ENCODE measurements at places on chromosomes 12 and 14.

- DNase-seq: no peak
Measured at GRCh38 chr14:99349721-99350495, 77.9 kb upstream of the BCL11B start.

GRCh38 chr12:7101047-7101693 is 7.8 kb downstream of the C1RL start:
- no peak for DNase-seq

GRCh38 chr14:64685371-64686281 is 18.6 kb upstream of the PLEKHG3 start:
- DNase-seq: peak; percentile 58

GRCh38 chr14:33792009-33792719 is 158.7 kb downstream of the EGLN3 start:
- DNase-seq: no peak

- no peak for DNase-seq
Measured at GRCh38 chr14:79534703-79535353, 676.5 kb downstream of the DIO2 start.

DNA sequence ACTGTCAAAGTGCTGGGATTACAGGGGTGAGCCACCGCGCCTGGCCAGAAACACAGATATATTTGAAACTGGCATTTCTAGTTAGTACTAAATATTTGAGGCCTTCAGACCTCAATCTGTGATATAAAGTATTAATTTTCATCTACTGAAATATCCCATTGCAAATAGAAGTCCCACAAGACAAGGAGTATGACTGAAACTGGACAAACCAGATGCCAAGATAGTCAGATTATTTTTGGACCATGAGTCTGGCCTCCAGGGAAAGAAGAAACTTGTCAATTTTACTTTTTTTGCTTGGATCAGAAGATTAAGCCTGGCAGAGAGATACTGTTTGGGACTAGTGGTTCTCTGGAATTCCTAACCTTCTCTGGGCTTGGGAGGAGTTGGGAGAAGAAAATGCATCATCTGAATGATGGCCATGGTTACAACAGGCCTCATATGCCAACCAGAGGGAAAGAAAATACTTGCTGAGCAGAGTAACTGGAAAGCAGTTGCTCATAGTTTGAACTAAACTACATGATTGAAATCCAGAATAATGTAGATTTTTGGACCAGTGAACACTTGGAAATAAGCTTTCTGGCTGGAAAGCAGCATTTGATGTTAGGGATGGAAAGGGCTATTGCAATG is 2.9 kb upstream of the SMOC1 start:
- DNase-seq: no peak

DNA sequence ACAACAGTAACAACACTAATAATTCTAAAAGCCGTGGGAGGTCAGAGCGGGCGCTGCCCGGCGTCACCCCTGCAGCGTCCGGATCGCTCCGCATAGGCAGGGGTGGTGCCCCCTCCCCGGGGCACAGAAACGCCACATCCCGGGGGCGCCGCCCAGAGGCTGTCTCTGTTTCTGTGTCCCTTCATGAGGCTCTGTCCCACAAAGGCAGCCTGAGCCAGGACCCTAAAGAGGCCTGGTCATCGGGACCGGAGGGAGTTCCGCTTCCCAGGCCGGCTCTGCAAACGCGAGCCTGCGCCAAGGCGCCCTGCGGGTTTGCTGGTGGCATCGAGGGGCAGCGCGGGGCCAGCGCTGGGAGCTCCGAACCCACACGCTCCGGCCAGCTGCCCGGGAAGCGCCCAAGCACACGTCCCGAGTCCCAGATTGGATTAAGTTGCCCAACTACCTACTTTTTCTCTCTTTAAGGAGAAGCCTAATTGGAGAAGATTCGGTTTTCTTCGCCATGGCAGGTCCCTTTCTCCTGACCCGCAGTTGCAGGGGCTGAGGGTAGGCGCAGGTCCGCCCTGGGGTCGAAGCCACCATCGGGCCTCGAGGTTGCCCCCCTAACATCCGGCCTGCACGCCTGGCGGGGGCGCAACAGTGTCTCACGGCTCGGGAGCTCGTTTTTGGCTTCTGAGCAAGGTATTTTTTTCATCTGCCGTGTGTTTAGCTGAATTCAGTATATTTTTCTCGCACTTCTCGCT is 421.7 kb downstream of the VRK1 start:
- DNase-seq: peak; percentile 82

DNA sequence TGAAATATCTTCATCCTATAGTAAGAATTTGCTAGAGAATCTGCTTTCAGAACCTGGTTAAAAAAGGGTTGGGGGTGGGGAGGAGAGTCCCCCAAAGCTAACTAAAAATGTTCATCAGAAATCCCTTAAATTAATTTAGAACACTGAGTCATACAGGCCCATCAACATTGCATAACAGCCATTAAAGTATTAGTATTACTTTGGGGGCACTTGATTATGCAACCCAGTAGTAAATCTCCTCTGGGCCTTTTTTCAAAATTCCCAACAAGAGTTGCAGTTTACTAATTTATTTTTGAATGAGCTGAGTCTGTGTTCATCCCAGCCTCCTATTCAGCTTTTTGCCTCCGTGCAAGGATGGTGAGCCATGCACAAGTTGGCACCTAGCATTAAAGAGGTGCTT is 8.8 kb upstream of the SLC24A4 start:
- DNase-seq: no peak

DNA sequence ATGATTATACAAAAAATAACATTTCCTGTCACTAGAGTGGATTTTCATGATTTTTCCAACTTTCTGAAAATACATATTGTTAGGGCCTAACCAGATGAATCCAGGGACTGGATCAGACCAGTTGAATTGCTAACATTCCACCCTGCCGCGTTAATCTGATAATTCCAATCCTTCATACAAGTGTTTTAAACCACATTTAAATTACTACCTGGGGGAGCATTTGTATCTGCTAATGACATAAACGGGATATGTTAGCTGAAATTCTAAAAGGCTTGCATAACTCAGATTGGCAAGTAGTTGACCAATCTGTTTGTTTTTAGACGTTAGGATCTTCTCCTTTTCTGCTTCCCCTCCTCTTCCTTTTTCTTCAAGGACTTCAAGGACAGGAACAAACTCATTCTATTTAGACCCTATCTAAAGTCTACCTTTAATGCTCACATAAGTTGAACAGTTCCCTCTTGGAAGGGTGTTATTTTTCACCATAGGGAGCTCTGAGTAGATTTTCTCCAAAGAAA is 239.0 kb downstream of the ADAMTS20 start:
- no peak for DNase-seq

DNA sequence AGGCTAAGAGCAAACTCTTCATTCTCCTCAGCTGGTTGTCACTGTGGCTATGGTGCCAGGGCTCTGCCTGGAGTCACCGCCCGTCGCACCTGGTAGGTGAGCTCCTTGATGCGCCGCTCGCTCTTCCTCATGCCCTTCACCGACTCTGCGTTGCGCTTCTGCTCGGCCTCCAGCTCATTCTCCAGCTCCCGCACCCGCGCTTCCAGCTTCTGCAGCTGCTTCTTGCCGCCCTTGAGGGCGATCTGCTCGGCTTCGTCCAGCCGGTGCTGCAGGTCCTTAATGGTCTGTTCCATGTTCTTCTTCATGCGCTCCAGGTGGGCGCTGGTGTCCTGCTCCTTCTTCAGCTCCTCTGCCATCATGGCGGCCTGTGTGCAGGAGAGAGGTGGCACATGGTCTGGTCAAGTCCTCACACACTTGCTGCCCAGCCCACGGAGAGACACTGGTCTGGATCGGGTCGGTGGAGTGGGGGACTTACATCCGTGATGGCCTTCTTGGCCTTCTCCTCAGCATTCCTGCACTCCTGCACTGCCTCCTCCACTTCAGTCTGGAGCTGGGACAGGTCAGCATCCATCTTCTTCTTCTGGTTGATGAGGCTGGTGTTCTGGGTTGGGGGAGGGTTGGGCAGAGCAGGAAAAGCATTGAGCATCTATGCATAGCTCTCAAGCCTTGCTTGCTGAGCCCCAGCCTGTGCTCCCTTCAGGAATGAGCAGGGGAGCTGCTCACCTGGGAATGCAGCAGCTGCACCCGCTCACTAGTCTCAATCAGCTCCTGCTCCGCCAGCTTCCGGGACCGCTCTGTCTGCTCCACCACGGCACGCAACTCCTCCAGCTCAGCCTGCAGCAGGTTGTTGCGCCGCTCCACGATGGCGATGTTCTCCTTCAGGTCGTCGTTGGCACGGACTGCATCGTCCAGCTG is 7.1 kb upstream of the MYH6 start:
- no peak for DNase-seq

GRCh38 chr14:44767646-44768173 is 194.0 kb downstream of the KLHL28 start:
- DNase-seq: no peak

DNA sequence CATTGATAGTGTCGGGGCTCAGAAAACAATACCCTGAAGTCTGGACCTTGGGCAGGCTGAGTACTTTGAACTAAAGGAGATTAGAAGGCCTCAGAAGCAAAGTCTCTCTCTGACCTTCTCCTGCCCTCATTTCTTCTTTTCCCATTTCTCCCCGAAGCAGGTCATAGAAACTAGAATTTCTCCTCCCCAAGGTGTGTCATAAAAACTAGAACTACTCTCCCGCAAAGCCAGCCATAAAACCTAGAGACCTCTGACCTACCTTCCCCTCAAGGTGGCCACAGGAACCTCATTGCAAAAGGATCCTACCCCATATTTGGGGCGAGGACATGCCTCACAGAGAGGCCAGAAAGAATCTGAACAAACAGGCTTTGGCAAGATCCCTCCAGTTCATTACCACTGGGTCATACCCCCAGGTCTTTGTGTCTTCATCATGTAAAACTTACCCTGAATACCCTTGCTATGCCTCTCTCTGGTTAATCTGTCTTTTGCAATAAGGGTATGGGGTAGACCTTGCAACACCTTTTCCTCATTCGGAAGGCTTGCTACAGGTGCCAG is 64.7 kb upstream of the ZFP36L1 start:
- DNase-seq: no peak

GRCh38 chr14:56423544-56423943 is 156.1 kb upstream of the TMEM260 start:
- DNase-seq: no peak

GRCh38 chr12:62346817-62347216 is 86.6 kb downstream of the USP15 start:
- no peak for DNase-seq

GRCh38 chr14:89420502-89420901 is 3.5 kb upstream of the FOXN3 start:
- DNase-seq: no peak

- no peak for DNase-seq
Measured at GRCh38 chr12:89477633-89478279, 46.8 kb downstream of the GALNT4 start.

DNA sequence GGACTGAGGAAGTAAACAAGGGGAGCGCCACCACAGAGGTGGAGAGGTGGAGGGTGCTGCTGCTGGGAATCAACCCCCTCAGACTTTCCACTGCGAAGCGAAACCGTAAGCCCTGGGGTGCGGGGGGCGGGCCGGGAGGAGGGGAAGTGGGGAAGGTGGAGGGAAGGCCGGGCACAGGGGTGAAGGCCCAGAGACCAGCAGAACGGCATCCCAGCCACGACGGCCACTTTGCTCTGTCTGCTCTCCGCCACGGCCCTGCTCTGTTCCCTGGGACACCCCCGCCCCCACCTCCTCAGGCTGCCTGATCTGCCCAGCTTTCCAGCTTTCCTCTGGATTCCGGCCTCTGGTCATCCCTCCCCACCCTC is at the start of gene LAG3:
TSS of gene LAG3 (plus strand) at position 190 of the 365 bp plus-strand sequence. CDS start 333 bp downstream, outside the sequence.
- peak; percentile 83 for DNase-seq

DNA sequence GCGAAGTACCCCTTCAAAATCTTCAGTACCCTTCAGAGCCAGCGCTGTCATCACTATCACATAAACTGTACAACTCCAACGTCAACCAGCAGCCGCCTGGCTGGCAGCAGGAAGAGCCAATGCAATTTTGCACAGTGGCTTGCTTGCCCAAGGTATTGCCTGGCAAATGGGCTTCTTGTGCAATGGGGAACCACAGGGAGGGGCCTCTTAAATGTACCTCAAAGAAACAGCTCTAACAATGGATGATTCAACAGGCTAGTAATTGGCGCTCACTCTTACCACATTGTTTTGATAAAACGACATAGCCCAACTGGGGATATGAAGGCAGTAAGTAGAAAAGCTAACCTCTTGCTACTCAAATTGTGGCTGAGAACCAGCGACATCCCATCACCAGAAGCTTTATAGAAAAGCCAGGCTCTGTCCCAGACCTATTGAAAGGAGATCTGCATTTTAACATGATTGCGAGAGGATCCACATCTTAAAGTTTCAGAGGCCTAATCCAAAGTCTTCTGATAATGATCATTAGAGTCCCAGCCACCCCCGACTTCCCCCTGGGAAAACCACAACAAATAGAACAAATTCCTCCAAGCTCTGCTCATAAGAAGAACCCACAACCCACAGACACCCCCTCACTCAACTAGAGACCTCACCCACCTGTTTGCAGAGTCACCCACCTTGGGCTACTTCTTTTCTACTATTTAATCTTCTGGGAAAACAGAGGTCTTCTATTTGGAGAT is 125.3 kb upstream of the HIF1A start:
- no peak for DNase-seq

DNA sequence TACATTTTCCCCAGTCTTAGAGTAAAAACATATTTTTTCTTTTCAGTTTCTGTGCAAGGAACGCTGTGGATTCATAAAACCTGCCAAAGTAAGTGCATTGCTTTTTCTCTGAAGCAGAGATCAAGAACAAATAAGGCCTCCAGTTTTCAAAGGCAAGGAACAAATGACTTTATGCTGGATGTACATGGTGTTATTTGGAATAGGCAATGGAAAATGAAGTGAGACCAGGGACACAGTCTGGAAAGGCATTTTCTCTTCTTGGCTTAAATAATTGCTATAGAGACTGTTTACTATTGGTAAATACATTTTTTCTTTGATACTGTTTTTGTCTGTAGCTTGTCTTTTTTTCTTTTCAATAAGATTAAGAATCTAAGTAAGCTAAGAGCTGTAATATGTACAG is 725.9 kb upstream of the MDGA2 start:
- DNase-seq: no peak

DNA sequence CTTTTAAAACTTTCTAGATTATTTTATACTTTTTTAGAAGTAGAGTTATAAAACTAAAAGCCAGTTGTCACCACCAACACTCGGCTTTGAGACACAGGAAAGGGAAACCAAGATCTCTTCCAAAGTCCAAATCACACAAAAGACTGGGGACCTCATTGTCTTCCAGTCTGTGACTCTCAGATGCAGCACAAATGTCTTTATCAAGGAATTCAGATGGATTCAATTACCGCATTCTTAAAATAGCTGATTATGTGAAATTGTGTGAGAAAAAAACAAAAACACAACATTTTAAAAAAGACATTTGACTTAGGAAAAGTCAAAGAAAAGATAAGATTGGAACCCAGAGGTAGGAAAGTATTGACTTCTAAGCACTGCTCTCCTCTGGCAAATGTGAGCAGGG is 3.5 kb upstream of the SIX6 start:
- no peak for DNase-seq

- DNase-seq: no peak
Measured at GRCh38 chr12:29240441-29240840, 91.4 kb downstream of the FAR2 start.
